T follicular helper cell (primary cell): ENCODE measurements at places on chromosomes 12 and 14.

GRCh38 chr14:100341301-100342031 lies 18.3 kb downstream of the SLC25A47 start:
- DNase-seq, result no peak

DNA sequence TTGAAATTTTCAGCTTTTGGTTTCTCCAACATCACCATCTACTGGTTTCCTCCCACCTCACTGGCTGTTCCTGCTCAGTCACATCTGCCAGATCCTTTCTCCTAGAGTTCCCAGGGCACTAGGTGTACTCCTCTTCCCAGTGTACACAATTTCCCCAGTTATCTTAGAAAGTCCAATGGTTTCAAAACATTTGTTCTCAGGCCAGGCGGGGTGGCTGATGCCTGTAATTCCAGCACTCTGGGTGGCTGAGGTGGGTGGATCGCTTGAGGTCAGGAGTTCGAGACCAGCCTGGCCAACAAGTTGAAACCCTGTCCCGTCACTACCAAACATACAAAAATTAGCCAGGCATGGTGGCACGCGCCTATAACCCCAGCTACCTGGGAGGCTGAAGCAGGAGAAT lies 60.7 kb downstream of the SPPL3 start:
- no peak for DNase-seq

DNA sequence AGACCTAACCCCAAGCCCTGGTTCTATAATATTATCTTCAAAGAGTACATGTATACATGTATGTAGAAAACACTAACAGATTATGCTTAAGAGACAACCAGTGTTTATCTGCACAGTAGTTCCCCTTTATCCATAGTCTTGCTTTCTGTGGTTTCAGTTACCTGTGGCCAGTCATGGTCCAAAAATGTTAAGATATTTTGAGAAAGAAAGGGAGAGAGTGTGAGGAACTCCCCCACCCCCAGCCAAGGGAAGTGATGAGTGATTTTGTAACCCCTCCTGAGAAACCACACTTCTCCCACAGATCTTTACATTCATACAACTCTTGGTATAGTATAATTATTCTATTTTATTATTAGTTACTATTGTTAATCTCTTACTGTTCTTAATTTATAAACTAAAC lies 77.3 kb upstream of the CNTN1 start:
- no peak for DNase-seq

DNA sequence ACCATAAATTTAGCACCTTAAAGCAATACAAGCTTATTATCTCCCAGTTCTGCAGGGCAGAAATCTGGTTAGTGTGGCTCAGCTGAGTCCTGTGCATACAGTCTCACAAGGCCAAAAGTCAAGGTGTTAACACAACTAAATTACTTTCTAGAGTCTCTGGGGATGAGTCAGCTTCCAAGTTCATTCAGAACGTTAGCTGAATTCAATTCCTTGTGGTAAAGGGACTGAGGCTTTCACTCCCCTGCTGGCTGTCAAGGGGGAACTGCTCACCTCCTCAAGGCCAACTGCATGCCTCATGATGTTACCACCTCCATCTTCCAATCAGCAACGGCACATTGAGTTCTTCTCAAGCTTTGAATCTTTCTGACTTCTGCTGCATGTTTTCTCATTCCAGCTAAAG lies 27.6 kb downstream of the EML5 start:
- no peak for DNase-seq

GRCh38 chr12:108167974-108168373 lies 38.9 kb downstream of the WSCD2 start:
- DNase-seq, result no peak

- DNase-seq, result no peak
Observed at GRCh38 chr12:59087077-59087673, 166.9 kb upstream of the LRIG3 start.

DNA sequence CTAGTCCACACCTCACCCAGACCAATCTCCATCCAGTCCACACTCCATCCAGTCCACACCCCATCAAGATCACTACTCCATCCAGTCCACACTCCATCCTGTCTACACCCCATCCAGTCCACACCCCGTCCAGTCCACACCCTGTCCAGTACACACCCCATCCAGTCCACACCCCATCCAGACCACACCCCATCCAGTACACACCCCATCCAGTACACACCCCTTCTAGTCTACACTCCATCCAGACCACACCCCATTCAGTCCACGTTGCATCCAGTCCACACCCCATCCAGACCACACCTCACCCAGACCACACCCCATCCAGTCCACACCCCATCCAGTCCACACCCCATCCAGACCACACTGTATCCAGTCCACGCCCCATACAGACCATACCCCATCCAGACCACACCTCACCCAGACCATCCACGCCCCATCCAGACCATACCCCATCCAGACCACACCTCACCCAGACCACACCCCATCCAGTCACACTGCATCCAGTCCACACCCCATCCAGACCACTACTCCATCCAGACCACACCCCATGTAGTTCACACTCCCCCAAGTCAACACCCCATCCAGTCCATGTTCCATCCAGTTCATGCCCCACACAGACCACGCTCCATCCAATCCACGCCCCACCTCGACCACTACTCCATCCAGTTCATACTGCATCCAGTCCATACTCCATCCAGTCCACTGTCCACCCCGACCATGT lies 116.6 kb upstream of the RTL1 start:
- no peak for DNase-seq

GRCh38 chr14:101045511-101045910 lies 142.0 kb upstream of the RTL1 start:
- DNase-seq, result no peak

DNA sequence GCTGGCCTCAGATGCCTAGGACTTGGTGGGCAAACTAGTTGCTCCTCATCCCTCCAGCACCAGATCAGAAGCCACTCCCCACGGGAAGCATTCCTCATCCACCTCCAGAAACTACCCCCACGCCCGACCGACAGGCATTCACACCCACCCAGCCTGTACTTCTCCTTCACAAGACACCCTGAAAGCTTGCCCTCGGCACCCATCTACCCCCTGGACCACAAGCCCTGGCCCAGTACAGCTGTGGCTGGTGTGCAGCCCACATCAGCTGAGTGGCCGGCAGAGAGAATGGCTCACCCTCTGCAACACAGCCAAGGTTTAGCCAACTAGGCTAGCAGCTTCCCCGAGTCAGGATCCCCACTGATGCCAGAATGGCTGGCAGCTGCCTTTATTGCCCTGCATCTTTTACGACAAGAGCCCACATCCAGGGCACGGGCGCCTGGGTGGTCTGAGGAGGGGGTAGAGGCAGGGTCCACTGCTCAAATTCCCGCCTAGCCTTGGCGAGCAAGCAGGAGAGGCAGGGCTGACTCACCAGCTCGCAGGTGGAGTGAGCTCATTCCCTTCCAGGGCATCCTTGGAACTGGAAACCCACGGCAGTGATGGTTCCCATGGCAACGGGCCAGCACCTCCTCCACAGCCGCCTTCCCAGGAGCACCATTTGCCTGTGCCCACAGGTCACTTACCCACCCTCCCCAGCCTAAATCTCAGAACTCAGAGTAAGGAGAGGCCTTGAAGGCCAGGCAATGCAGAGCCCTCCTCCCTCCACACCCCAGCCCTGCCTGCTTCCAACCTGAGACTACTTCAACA lies 17.1 kb downstream of the ACTN1 start:
- no peak for DNase-seq

GRCh38 chr12:123232472-123232806 lies 502 bp downstream of the MPHOSPH9 start:
- DNase-seq, result no peak

DNA sequence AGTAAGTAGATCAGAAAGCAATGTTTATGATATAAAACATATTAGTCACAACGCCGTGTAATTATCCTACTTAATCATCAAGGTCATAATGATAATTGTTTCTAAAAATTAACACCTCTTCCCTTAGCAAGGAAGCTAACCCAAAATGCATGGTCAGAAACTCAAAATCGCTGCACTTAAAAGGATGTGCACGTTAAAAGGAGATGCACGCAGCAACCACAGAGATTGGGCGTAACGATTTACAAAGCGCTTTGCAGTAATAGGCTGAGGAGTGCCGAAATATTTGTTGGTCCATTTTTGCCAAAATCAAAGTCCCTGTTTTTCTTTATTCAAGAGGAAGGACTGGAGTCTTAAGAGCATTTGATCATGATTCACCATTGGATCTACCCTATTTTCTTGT lies 1077.2 kb downstream of the VRK1 start:
- DNase-seq, result no peak
